ENCODE measurements at places on chromosomes 6 and 20.

- DNase-seq, result no peak
Measured at GRCh38 chr6:163525926-163526325, 111.4 kb downstream of the QKI start.

DNA sequence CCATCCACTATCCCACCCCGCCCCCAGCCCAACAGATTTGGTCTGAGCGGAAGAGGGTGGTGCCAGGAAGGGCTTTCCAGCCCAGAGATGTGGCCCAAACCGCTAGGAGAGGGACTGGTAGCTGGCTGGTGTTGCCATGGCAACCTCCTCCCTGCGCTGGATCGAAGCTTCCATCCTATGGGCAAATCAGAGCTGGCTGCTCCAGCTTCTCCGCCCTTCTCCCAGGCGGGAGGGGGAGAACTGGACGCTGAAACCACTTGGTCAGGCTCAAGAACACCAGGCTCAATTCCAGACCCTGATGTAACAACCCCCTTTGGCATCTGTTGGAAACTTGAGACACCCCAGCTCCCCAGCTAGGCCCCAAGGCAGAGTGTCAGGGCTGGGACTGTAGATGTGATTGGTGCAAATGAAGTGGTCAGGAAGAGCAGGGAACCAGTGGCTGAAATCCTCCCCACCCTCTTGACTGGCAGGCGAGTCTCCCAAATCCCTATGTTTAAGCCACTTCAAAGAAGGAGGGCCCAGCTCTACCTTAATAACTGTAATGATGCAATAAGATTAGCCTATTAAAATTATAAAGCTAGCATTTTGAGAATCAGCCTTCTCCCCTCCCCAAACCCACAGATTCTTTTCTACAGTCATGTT is 4.2 kb downstream of the RIMS4 start:
- DNase-seq, result peak; percentile 69

DNA sequence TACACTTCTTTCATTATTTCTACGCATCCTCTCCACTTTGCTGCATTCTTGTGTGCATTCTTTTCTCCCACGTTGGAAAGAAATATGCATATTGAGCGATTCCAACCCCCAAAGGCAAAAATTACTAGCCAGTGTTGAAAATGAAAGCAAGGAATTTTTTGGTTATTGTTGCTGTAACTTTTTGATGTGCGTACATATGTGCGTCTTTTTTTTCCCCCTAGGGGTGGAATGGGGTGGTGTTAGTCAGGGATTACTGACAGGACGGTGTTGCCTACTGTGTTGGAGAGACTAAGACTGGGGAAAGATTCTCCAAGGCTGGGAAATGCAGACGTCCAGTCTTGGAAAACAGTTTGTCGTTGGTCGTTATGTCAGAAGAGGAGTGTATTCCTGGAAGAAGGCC is 44.2 kb upstream of the ESR1 start:
- DNase-seq, result no peak

DNA sequence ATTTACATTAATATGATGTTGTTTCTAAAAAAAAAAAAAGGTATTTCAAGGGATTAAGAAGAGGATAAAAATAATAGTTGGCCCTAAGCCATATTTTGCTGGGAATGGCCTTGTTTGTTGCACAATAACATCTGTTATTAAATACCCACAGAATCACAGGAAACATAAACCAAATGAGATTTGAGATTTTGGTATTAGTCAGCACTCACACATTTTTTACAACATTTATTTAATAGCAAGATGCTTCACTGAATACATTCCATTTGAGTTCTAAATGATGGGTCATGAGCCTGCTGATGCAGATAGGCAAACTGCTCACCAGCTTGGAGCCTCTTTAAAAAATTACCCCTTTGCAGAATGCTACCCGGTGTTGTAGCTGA is 92.9 kb upstream of the ENPP5 start:
- DNase-seq, result no peak

DNA sequence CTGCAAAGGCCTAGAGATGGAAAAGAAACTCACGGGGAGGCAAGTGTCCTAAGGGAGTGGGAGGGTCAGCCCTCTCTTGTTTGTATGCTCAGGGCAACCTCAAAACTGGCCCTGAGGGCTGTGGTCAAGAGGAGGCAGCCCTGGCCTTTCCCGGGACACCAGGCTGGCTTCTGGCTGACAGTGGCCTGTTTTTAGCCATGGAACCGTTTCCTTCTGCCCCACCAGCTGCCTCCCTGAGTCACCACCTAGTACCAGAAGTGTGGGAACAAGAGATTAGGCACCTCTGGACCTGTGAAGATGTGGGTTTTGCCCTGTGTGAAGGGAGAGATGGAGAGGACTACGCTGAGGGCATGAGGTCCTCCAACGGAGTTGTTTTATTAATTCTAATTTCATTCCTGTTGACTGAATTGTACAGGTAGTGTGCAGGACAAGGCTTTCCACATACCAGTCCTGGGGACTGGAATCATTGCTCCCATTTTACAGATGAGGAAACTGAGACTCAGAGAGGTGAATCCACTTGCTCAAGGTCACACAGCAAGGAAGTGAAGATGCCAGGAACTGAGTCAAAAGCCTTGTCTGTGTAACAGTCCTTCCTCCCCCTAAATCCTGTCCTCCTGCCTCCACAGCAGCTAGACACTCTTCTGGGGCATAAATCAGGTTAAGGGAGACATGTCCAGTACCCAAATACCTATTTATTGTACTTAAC is 5.5 kb downstream of the FOXS1 start:
- no peak for DNase-seq

- DNase-seq, result no peak
Measured at GRCh38 chr20:21681234-21681921, 24.1 kb upstream of the PAX1 start.

DNA sequence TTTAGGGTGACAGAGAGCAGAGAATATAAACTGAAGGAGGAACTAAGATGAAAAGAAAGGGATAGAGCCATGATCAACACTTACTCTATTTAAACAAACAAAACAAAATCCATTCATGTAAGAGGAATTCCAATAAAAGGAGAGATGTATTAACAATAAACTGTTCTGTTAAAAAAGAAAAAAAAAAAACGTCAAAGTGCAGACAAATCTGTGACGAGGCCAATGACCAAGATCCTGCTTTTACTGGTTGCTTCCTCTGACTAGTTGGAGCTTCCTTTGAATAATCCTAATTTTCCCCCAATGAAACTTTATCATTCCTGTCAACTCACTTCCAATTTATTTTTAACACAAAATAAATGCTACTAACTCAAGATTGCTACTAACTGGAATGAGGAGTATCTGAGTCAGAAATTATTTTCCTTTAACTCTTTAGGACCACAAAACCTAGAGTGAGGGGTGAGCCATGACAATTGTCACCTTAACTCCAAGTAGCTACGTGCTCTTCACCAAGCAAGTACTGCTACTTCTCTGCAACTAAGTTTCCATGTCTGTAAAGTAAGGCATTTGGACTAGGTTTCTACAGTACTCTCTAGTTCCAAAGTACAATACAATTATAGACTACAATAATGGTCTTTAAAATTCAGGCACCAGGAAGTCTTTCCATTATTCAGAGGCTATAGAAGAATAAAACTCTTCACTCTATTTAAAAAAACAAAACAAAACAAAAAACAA is 152.0 kb downstream of the PTPRK start:
- no peak for DNase-seq

DNA sequence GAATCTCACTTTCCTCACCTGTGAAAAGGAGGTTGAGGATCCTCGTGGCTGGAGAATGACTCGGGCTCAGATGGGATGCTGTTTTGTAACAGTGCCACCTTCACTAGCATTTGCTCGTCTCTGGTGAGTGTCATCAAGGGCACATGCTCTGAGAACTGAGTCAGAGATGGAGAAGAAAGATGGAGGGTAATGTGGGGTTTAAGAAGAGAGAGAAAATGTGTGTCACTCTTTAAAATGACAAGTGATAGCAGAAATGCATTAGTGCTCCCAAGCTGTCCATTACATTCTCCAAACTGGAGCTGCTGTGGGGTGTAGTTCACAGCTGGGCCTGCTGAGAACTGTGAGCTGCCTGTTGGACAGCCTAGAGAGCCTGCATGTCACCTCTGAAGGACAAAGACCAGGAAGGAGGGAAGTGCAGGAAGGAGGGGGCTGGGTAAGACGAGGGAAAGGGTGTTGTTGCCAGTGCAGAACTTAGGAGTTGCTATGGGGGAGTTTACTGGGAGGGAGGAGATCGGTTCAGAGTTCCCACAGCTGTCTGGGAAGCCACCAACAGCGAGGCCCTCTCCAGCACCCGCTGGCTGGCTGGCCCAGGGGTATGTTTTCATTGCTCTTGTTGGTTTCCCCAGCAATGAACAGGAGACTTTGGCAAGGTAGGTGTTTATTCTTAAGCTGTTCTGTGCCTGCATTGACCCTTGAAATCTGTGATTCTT is 19.8 kb downstream of the GMPR start:
- DNase-seq, result no peak

Data from neuronal stem cell (in vitro differentiated cells).